Upper lobe of left lung (tissue), 6 donors: ENCODE measurements at places on chromosomes 3 and 15. TPM values are rescaled to one million over a fixed set of nuclear protein-coding genes. Genes with fewer than 3 reads are reported as not detected.

The TLR9 gene
- not detected for total RNA-seq

DNA sequence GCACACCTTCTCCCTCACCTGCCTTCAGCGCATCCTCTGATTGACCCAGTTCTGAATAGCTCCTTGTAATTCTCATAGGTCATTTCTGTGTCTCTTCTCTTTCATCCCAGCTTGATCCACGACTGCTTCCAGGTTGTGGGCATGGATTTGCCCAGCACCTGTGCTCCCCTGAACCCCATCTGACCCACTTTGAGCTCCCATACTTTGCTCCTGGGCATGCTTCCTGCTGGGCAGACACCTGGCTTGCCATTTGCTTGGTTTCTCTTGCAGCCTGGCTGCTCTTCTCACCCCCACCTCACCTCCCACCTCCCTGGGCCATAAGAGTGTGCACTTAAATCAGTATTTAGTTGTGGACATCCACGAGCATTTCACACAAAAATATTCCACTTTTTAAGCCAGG is 635.5 kb downstream of the TBL1XR1 start:
- DNase-seq: no peak
- no peaks in the 10 kb centered on the region for H3K27me3 ChIP-seq
- H3K27ac ChIP-seq: no peak overlapping the region
- no peaks in the 10 kb centered on the region for H3K36me3 ChIP-seq
- no peaks in the 10 kb centered on the region for H3K4me1 ChIP-seq

The NANOGP8 gene
- 1.4 TPM for total RNA-seq

GRCh38 chr3:133487920-133488540 is 85.5 kb upstream of the CDV3 start:
- H3K4me1 ChIP-seq: no peaks in the 10 kb centered on the region
- H3K27me3 ChIP-seq: no peaks in the 10 kb centered on the region
- no peaks in the 10 kb centered on the region for H3K36me3 ChIP-seq

- H3K36me3 ChIP-seq: no peaks in the 10 kb centered on the region
- DNase-seq: no peak
- H3K4me3 ChIP-seq: no peak overlapping the region
- H3K4me1 ChIP-seq: no peaks in the 10 kb centered on the region
- H3K27me3 ChIP-seq: no peaks in the 10 kb centered on the region
These were observed 297.8 kb downstream of the SATB1 start for GRCh38 chr3:18127174-18127858.
